ENCODE measurements at places on chromosomes 2 and 18.

DNA sequence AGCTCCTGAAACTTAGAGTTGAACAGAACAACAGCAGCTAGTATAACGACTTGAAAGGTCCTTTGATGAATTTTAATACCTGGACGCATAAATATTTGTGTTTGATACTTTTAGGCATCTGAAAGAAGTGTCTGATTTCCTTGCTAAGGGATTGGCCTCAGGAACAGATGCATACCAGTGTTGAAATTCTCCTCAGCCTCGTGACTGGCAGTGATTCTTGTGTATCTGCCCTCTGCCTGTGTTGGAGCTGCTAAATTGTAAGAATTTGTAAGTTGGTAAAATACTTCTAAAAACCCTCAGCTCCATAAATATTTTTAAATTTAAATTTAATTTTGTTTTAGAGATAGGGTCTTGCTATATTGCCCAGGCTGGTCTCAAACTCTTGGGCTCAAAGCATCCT lies 22.4 kb upstream of the SCYGR1 start:
- DNase-seq: no peak

- DNase-seq: no peak
Observed at GRCh38 chr18:12005538-12006487, 24.5 kb downstream of the IMPA2 start.

GRCh38 chr2:1829796-1830195 lies 85.5 kb upstream of the PXDN start:
- DNase-seq: no peak

GRCh38 chr2:175808078-175808477 lies 194.0 kb downstream of the LNPK start:
- DNase-seq: no peak

DNA sequence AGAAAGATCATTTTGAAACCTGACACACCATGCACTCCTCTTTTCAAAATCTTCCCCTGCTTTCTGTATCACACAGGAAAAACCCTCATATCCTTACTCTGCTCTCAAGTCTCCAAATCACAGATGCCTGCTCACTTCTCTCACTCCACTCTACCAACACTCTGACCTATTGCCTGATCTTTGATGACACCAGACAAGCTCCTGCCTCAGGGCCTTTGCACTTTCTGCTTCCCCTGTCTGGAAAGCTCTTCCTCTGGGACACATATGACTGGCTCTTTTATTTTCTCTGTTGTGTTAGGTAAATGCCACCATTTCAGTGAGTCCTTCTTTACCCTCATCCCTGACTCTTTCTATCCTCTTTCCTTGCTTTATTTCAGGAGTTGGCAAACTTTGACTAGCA lies 1300.7 kb upstream of the ZEB2 start:
- no peak for DNase-seq

DNA sequence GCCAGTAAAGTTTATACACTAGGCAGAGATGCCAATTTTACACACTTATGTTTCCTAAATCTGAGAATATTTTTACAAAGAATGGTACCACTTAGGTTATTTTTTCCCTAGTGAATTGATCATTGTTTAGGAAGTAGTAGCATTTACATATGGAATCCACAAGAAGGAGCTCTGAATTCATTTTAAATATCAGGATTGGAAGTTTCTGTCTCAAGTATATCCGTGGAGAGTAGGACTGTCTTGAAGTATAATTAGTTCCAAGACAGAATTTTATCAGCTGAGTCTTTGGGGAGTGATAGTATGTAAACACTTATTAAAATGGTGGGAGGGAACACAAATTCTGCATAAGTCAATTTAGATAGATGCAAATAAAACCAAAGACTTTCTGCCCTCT lies 82.3 kb upstream of the FAM98A start:
- no peak for DNase-seq

DNA sequence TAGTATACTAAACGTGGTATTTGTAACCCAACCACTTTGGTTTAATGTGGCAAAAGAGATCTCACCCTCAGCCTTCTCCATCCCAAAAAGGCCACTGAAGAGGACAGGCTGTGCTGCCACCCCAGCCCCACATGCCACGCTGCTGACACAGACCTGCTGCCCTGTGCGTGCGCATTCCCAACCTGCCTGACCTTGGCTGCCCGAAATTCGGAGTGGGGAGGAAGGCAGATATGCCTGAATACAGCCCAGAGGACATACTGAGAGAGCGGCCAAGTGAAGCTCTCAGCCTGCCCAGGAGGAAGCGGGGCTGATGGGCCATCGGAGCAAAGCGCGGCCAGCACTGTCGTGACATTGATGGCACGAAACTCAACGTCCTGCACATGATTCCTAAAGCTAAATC lies 70.0 kb downstream of the HDAC4 start:
- DNase-seq: no peak

DNA sequence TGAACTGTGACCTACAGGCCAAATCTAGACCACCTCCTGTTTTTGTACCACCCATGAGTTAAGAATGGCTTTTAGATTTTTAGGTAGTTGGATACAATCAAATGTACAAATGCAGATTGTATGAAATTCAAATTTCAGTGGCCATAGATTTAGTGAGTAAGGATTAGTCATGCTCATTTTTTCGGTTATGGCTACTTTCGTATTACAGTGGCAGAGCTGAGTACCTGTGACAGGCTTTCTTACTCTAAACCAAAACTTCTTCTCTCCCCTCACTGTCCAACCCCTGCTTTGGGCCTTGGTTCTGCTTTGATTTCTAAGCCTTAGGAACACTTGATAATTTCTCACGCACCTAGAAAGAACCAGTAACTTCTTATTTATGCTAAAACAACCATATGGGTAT lies 82.1 kb downstream of the CDC42EP3 start:
- DNase-seq: no peak

GRCh38 chr2:67614454-67614853 lies 217.3 kb downstream of the ETAA1 start:
- DNase-seq: no peak

- no peak for DNase-seq
Observed at GRCh38 chr2:8837795-8838140, 355 bp upstream of the KIDINS220 start.

DNA sequence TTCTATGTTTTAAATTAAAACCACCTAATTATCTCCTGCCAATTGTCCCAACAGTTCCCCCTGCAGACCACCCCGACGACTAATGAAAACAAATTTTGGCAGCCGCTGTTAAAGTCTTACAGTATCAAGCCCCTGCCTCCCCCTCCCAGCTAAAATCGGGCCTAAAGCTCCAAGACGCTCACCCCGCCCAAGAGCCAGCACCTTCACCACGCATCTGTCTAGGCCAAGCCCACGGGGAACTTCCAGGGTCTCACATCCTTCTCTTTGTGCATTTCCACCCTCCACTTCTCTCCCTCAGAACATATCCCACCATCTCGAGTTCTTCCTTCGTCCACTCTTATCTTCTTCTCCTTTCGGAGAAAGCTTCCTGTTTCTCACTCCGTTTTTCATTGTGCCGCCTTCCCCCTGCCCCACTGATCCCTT lies 445 bp downstream of the PRPF40A start:
- DNase-seq: peak; percentile 34

DNA sequence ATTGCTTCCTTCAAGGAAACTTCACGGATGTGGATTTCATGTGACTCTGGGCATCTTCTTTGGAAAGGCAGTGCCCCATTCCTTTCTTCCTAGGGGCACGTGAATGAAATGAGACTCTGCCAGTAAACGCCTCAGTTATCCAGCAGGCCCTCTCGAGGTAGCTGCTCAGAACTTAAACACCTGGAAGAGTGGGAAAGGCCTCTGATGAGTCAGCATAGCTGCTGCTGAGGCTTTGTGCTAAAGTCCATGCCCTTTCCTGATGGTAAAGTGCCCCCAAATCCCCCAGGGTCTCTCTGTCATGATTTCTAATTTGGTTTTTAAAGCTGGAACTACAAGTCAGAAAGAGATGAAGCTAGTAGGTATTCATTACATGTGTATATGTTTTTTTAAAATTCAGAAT lies 3.8 kb downstream of the SLC1A4 start:
- no peak for DNase-seq

DNA sequence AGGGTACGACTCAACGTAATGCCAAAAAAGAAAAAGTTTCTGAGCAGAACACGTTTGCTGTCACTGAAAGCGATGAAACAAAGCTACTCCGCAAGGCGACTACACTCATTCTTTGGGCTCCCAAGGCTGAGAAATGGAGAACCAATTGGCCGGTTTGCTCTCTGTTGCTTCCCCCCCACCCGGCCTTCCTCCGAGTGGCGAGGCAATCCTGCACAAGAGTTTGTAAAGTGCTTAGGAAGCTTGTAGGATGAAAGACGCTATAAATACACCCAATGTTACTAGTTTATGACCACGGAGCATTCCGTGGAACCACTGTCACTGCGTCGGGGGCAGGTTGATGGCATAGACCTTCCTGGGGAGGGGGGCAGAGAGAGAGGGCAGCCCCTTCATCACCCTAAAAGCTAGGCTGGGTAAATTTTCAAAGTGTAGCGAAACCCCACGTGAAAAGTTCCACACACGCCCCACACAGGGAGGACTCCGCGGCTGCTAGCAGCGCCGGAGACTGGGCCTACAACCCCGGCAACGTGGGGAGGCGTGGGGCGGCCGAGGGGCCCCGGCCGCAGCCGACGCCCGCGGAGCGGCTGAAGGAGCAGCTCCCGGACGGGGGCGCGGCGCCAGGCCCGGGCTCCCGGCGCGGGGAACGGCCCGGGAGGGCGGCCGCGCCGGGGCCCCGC lies 915 bp downstream of the CUL3 start:
- DNase-seq: peak; percentile 51

GRCh38 chr18:61608316-61608715 lies 275.1 kb downstream of the CDH20 start:
- no peak for DNase-seq

DNA sequence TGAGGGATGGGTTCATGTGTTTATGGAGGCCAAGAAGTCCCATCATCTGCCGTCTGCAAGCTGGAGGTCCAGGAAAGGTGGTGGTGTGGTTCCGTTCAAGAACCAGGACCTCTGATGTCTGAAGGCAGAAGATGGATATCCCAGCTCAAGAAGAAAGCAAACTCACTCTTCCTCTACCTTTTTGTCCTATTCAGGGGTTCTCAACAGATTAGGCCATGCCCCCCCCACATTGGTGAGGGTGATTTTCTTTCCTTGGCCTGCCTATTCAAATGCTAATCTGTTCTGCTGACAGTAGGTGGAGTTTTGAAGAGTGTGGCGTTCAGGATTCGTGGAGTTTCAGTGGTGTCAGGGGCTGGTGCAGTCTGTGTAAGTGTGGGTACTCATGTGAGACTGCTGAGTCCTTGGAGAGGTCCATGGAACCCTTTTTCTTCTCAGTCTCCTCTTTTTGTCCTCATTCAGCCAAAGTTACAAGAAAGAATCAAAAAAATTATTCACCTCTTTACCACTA lies 5.9 kb downstream of the MSL3B start:
- DNase-seq: no peak

DNA sequence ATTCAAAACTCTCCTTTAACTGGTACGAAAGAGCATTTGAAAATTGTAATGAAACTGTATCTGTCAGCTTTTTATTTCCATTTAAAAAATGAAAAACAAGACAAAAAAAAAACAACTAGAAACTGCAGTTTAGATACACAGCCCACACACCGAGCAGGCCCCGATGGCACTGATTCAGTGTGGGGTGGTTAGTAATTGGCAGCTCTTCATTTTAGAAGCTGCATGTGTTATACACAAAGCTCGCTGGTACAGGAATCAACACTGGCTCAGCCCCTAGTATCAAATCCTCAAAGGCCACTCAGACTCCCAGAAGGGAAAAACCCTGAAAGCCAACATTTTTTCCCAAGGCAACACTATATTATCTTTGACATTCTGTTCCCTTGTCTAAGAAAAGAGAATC lies 30.5 kb upstream of the RMDN2 start:
- no peak for DNase-seq

- no peak for DNase-seq
Observed at GRCh38 chr2:198702796-198703195, 754.9 kb downstream of the SATB2 start.

DNA sequence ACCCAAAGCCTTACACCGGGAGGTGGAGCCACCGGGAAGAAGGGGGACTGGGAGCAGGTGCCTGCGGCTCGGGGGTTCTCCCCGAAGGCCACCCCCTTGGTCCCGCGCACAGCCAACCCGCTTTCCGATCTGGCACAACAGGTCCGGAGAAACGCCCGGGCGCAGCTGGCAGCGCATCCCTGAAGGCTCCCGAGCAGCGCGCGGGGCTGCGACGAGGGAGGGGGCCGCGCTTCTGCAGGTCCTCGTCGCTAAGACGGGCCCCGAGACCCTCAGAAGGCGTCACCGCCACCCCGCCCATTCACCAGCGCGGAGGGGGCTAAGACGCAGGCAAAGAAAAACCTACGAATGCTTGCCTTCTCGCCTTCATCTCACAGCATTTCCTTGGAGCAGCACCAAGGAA lies 1.8 kb downstream of the CBLN2 start:
- DNase-seq: no peak

DNA sequence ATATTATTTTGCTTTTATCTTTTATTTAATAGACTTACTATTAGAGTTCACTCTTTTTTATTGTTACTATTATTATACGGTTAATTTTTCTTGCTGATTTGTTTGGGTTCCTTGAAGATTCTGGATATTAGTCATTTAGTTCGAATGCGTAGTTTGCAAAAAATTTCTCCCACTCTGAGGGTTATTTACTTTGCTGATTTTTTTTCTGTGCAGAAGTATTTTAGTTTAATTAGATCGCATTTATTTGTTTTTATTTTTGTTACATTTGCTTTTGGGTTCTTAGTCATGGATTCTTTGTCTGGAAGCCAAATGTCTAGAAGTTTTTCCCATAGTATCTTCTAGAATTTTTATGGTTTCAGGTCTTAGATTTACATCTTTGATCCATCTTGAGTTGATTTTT lies 585.2 kb downstream of the CPS1 start:
- DNase-seq: no peak

GRCh38 chr2:101677658-101678057 lies 19.8 kb upstream of the MAP4K4 start:
- DNase-seq: no peak

- no peak for DNase-seq
Observed at GRCh38 chr2:105460048-105460732, 61.3 kb upstream of the FHL2 start.

GRCh38 chr2:102880731-102881130 lies 118.9 kb downstream of the TMEM182 start:
- DNase-seq: no peak

GRCh38 chr2:85246348-85246747 lies 81.4 kb downstream of the TGOLN2 start:
- DNase-seq: no peak

DNA sequence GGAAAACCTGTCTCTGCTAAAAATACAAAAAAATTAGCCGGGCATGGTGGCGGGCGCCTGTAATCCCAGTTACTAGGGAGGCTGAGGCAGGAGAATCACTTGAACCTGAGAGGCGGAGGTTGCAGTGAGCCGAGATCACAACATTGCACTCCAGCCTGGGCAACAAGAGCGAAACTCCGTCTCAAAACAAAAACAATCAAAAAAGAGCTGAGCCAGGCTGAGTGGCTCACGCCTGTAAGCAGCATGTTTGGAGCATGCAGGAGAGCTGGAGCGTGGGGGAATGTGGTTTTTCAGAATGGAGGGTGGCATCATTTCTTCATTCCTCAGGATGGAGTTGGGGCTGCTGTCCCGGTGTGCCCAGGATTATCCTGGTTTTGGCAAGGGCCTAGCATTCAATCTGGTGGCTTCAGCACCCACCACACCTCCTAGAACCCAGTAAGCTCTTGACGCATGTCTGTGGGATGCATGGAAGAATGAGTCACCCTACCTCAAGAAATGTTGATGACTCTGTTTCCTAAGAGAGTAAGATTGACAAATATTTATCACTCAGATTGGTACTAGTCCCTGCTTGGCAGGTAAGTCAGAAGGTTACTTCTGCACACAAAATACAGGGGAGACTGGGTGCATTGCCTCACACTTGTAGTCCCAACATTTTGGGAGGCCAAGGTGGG lies 90.2 kb upstream of the ODC1 start:
- DNase-seq: no peak

Measured in K562 (cell line).